ENCODE measurements at places on chromosomes 4 and X.

GRCh38 chr4:140281828-140282552 is 91.5 kb upstream of the SCOC start:
- no peak for DNase-seq

- no peak for DNase-seq
These were observed 19.0 kb upstream of the NHS start for GRCh38 chrX:17355976-17356375.

GRCh38 chrX:12946838-12947544 is 27.9 kb upstream of the TMSB4X start:
- peak; percentile 61 for DNase-seq

GRCh38 chrX:40142417-40142816 is 44.7 kb upstream of the BCOR start:
- no peak for DNase-seq

DNA sequence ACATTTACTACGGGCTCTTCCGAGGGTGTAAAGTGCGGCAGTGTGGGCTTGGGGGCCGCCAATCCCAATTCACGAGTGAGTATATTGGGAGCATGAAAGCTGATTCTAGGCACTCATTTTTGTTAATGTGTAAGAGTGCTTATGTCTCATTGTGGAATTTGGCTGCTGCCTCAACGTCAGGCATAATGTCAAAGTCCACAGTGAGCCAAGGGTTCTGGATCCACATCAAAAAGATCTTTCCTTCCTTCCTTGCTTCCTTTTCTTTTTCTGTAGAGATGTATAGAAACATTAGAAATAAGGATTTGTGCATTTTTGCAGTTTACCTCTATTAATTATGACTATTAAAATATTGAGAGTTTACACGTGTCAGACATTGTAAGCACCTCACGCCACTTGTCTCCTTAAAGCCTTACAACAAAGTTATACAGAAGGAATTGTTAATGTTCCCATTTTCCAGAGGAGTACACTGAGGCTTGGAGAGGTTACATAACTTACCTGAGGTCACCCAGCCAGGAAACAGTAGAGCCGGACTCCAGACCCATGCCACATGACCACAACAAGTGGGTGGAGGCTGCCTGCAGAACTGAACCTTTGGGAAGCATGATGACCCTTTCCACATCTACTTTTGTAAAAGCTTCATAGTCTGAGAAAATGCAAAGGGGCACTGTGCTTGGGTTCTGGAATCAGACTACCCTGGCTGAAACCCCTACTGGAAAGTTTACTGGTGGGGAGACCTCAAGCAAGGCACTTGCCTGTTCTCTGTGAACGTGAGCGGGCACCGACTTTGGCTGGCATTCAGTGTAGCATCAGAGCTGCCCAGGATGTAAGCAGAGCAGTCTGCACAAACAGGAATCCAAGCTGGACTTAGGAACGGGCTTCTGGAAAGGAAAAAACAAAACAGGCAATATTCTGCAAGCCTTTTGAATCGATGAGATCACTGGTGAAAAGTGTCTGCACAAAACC is 761 bp downstream of the CLRN2 start:
- DNase-seq, result no peak

GRCh38 chr4:10746371-10747171 is 62.0 kb upstream of the CLNK start:
- no peak for DNase-seq

DNA sequence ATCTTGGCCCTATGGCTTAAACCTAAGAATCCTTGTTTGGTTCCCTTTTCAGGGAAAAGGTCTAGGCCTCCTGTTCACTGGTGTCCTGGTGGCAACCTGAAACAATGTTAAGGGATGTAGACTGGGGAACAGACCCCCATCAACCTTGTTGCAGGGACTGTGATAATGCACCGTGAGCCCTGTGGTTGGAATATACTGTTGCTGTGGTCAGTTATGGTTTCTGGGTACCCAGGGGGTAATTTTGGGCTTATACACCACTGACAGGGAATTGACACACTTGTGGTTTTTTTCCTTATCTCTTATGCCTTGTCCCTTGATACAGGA is 64.0 kb upstream of the WDR1 start:
- no peak for DNase-seq

- no peak for DNase-seq
These were observed 486.3 kb upstream of the PABPC4L start for GRCh38 chr4:134687646-134688628.

GRCh38 chrX:45769761-45770582 is 569.3 kb upstream of the DIPK2B start:
- DNase-seq, result peak; percentile 36

DNA sequence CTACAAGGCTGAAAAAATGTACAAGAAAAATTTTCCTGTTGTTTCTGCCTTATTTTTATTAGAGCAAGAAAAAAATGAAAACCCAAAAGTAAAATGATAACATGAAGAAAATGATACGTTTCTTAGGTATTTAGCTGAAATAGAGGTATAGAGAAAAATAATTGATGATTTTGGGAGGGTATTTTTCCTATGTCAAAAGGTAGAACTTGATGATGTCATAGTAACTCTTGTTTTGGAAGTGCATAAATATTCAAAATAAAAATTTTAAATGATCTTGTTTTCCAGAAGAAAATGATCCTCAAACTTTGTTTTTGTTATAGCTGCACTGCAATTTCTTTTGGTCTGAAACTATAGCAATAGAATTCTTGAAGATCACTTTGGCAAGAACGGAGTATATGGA is 608.8 kb upstream of the BOD1L1 start:
- DNase-seq, result no peak

- no peak for DNase-seq
These were observed at the start of gene RTL3 for GRCh38 chrX:78658845-78659744. TSS of gene RTL3 (minus strand) at chrX:78659328. CDS start at chrX:78658420, 908 bp downstream.

DNA sequence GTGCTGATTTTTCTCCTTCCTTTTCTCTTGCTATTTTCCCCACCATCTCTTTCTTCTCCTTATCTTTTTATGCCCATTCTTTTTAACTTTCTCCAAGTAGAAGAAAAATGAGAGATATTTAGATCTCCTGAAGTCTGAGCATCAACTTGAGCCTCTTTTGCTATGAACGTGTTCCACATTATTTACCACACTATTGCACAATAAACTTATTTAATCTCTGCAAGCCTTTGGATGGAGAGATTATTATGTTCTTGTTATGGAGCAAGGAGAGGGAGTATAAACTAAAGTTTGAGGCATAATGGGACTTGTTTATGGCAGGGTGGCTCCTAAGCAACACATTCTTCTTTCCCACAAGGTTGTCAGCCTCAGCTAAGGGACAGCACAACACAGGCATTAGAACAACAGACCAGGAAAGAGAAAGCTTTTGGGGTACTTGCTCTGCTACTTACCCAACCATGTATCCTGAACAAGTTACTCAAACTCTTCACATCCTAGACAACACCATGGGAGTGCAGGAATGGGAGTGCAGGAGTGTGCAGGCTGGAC is 365.5 kb upstream of the BOD1L1 start:
- DNase-seq, result no peak

- no peak for DNase-seq
These were observed 96.5 kb upstream of the DHX15 start for GRCh38 chr4:24680746-24681448.

- no peak for DNase-seq
These were observed 39.7 kb upstream of the CXorf51A start for GRCh38 chrX:146854281-146854680.

DNA sequence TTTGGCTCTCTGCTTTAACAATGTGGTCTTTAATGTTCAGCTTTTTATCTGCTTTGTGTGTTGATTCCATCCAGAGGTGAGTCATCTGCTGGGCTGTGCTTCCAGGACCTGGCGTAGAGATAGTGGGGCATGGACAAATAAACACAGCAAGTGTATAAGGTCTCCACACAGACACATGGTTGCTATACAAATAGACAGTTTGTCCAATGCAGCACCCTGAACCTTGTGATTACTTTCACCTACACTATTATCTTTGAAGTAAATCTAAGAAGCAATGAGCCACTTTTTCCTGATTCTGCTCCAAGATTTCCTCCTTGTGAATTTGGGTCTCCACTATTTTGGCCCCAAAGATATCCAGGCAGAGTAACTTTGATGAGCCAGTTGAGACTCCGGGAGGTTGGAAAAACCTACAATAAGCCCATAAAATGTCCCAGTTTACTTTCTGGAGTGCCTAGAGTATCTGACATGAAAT is 12.1 kb downstream of the PPARGC1A start:
- no peak for DNase-seq

- DNase-seq, result no peak
These were observed 6.9 kb downstream of the MTMR1 start for GRCh38 chrX:150700107-150700506.

- no peak for DNase-seq
These were observed 55.8 kb upstream of the GAB1 start for GRCh38 chr4:143280861-143281260.

DNA sequence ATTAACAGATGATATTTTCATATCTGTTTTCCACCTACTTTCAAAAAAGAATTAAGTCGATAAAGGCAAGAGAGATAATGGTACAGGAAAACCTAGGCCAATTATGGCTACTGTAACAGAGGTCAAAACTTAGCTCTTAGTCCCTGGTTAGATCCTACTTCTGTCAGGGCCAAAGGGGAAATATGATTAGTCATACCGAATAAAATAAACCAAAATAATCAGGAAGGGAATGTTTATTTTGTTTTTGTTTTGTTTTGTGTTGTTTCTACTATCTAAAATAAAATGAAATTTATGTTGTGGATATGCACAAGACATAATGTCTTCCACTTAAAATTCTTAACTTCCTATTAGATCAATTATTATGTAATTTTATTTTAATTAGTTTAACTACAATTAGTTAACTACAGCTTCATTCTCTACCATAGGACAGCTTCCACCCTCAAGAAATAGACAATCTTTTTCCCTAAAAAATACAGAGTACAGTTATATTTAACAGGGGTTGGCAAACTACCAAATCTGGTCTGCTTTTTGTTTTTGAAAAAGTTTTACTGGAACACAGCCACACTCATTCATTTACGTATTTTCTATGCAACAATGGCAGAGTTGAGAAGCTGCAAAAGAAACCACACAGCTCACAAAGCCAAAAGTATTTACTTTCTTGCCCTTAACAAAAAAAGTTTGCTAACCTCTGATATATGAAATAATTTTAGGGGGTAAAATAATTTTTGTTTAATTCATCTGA is 25.4 kb downstream of the TMEM47 start:
- DNase-seq, result no peak

DNA sequence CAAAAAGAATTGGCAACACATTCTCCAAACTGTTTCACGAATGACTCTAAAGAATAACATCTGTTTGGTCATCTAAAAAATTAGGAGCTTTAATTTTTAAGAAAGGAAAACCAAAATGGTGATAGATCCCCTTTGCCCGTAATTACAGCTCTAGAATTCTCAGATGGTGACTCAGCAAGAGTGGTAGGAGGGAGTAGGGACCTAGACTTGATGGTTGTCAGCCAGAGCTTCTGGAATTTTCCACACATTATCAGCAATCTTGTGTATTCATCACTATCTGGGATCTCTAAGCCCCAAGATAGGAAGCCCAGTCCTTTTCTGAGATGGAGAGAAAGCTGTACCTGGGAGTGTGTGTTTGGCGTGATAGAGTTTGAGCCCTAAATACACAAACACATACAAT is 103.9 kb upstream of the RAB40AL start:
- DNase-seq, result no peak

GRCh38 chr4:101540336-101540735 is 193.0 kb upstream of the PPP3CA start:
- DNase-seq, result no peak

GRCh38 chrX:109399831-109400230 is 82.1 kb downstream of the GUCY2F start:
- no peak for DNase-seq

DNA sequence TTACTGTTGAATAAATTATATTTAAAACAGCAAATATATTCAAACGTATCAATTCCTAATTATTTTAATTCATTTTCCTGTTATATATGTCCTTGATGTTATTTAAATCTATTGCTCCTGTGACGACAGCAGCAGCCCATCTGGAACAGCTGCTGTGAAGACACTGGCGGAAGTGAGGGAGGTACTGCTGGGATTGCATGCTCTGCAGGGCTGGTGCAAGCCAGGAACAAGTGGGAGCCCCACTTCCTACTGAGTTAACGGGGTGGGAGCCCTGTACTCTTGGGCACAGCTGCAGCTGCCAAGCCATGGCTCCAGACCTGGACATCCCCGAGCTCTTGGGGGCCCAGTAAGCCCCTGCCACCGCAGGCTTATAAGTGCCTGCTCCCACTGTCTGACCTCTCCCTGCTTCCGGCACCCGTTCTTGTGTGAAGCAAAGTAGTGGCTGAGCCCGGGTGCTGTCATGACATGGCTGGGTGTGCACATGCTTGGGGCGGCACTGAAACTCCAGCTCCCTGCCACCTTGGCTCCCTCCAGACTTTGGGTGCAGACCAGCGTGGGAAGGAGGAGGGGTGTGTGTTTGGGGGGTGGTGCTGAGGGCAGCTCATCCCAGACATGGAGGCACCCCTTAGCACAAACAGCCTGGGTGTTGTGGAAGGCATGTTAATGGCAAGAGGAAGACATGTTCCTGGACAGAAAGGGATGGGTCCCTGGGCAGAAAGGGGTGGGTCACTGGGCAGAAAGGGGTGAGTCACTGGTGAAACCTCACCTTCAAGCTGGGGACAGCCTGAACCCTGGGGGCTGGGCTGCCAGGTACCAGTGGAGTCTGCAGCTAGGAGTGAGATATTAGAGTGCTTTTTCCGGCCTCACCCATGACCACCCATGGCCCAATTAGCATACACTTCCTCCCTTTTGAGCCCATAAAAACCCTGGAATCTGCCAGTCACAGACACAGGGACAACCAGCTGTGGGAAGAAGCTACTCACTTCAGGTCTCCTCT is 1981.3 kb upstream of the IGFBP7 start:
- no peak for DNase-seq

GRCh38 chr4:25863831-25864418 is 1.1 kb upstream of the SEL1L3 start:
- no peak for DNase-seq

- no peak for DNase-seq
These were observed 53.0 kb downstream of the CHST7 start for GRCh38 chrX:46626566-46626965.

DNA sequence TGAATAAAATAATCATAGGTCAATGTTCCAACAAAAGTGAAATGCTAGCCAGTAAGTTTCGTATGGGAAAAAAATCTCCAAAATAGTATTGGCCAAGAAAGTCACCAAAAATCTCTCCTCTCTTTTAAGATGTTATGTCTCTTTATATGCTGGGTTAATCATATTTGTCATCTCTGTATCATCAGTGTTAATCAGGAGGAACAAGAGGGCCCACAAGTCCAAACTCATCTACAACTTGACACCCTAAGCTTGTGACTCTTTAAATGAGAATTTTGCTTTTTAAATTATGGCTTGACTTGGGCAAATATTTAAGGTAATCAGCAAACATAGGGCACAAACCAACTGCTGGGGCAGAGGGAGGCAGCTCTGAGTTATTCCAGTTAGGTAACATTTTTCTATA is 75.5 kb downstream of the AMMECR1 start:
- DNase-seq, result no peak
